ENCODE measurements at places on chromosomes 5 and 9.

DNA sequence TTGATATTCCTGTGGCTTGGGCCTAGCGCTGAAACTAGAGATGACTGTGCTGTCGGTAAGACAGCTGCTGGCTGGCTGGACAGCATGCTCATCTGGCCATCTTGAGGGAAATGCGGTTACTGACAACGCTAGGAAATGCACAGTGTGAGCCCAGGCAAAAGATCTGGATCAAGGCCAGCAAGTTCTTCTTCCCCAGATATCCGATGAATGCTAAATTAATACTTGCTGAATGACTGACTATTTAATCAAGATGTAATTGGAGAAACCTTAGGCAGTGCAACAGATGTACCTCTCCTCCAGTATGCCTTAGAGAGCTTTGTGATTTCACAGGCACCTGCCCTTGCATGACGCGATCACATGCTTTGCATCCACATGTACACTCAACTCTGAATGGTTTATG is 659.1 kb downstream of the EFNA5 start:
- DNase-seq = no peak

- DNase-seq = no peak
Observed at GRCh38 chr5:76401801-76402250, 1.3 kb upstream of the IQGAP2 start.

- no peak for DNase-seq
Observed at GRCh38 chr5:88404405-88404804, 135.8 kb upstream of the TMEM161B start.

GRCh38 chr5:126189231-126189630 is 234.0 kb upstream of the GRAMD2B start:
- DNase-seq = no peak

DNA sequence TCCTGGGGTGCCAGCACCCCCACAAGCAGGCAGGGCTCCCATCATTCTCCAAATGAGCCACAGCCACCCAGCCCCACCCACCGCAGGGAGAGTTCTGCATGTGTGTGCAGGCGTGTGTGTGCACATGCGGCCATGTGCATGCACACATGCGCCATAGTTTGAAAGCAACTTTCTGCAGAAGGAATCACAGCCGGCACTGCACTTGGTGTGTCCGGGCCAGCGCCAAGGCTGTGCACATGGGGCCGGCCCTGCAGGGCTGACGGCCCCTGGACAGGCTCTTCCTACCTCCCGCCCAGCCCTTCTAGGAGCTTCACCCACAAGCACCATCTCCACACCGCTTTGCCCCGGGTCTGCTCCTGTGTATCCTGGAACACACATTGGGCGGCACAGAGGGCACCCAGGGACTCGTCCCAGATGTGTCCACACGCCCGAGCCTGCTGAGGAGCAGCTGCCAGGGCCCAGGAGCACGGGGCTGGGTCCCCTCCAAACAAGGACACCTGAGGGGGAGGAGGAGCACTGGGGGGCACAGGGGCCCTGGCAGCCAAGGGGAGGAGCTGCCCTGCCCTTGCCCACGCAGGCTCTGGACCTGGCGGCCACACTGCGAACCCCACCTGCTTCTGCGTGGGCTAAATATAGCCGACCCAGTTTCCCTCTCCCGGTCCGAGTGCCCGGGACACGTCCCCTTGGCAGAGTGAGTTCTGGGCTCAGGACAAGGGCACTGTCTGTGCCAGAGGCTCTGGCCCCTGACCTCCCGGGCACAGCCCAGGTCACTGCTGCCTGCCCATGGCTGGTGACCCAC is 19.1 kb downstream of the TPPP start:
- DNase-seq = no peak

DNA sequence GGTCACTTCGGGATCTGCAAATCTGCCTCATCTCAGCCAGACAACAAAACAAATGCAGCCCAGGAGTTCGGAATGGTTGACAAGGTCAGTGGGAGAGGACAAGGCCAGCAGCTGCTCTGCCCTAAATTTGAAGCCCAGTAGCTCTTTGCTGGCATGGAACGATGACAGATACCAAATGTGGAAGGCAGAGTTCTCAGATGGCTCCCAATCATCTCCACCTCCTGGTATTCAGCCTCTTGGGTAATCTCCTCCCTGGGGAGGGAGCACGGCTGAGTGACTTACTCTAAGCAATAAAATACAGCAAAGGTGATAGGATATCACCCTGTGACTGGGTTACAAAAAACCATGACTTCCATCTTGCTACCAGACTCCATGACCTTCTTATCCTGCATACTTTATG is 172.8 kb downstream of the ENTREP1 start:
- DNase-seq = no peak

GRCh38 chr5:35186749-35187148 is 43.5 kb downstream of the PRLR start:
- no peak for DNase-seq

DNA sequence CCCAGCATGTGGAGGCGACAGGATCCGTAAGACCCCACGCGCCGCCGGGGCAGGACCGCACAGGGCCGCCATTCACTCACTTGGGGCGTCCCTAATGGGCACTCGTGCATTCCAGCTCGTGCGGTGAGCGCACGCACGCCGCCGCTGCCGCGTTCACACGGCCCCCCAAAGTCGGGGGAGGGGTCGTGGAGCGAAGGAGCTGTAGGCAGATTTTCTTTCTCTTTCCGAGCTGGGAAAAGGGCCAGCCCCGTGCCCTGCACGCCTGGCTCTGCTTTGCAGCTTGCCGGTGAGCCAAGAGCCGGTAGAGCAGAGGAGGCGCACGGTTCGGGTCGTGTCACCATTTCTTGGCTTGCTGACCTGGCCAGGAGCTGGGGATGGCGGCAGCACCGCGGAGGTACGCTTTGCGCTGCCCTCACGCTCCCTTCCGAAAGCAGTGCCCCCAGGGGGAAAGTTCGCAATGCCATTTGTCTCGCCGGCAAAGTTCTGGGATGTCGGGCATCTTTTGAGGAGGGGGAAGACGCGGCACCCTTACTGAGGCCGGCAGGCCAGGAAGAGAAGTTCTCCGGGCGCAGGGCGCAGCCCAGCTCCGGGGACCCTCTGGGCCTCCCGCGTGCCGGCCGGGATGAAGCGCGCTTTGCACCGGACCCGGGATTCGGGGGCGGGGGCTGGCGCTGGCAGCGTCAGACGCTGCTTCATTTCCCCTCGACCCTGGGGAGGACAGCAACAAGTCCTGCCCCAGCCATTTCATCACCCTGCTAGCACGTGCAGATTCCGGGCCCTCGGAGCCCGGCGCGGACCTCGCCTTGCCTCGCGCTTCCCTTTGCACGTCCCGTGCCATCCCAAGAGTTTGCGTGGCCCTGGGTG is 898 bp downstream of the STC2 start:
- no peak for DNase-seq

GRCh38 chr5:55584398-55585205 is 49.8 kb upstream of the PLPP1 start:
- no peak for DNase-seq
